HAP-1 (cell line): ENCODE measurements at places on chromosomes 2 and 18.
A peak's percentile ranks its signal among the peaks of the same experiment; 100 is the strongest.

- no peak for DNase-seq
Measured at GRCh38 chr18:36041146-36041545, 26.2 kb downstream of the RPRD1A start.

DNA sequence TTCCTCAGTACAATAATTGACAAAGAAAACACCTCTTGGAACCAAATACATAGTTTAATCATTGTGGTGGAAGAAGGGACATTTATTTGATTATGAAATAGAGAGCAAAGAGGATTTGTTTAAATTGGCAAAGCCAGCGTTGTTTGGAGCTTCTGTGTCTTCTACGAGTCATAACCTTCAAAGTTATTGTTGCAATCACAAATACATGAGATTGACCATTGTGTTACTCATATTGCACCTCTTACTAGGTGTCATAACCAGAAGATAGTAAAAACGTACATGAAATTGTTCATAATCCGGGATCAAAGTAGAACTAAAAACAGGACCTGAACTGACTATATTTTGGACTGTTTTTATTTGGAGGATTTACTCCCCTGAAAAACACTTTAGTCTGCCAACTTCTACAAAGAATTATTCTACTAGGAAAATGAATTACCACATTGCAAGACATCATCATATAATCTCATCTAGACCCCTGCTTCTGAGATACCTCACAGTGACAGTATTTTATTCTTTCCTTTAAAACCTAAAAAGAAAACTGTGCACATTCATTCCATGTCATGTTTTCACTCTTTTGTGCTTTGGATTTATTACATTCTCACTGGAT, 151.7 kb upstream of the KLF7 start:
- no peak for DNase-seq

GRCh38 chr2:99613980-99614379, 124.2 kb upstream of the REV1 start:
- DNase-seq, result peak; percentile 3

DNA sequence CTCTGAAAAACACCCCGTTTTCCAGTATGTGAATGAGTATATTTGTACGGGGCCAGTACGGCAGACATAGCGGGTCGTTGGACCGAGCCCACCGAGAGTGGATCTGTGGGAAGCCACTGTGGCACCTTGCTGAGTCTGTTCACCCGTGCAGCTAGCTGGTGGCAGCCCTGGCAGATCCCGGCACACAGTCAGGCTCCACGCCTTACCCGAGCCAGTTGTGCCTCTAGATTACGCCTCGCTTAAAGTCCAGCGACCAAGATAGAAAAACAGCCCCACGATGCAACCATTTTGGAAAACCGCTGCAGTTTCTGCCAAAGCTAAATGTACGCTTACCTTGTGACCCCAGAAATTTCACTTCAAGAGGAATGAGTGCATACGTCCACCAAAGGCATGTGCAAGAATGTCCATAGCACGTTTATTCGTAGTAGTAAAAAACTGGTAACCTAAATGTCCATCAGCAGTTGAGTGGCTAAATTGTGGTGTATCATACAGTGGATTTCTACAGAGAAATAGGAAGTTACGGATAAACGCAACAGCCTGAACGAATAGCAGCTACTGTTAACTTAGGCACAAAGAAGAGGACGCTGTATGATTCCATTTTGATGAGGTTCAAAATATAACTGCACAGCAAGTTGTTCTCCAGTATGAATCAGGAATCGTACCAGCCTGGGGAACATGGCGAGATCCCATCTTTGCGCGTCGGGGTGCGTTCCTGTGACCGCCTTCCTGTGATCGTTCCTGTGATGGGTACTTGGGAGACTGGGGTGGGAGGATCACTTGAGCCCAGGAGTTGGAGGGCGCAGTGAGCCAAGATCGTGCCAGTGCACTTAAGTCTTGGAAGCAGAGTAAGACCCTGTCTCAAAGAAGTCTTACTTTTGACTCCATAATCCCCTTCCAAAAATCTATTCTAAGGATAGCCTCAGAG, 688 bp upstream of the WDR33 start:
- no peak for DNase-seq

GRCh38 chr2:112997151-112997550, 8.1 kb upstream of the IL36A start:
- no peak for DNase-seq

GRCh38 chr2:203394519-203395227, 66.5 kb downstream of the ABI2 start:
- DNase-seq, result no peak

DNA sequence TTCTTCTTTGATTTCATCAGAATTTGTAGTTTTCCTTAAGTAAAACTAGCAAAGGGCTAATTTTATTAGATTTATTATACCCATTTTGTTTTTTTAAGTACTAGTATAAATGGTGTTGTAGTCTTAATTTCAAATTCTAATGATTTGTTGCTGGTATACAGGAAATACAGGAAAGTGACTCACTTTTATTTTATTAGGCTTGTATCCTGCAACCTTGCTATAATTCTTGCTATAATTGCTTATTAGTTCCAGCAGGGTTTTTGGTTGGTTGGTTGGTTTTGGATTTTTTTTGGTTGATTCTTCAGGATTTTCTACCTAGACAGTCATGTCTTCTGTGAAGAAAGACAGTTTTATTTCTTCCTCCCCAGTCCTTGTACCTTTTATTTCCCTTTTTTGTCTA, 110.6 kb upstream of the IL1R2 start:
- DNase-seq, result no peak

DNA sequence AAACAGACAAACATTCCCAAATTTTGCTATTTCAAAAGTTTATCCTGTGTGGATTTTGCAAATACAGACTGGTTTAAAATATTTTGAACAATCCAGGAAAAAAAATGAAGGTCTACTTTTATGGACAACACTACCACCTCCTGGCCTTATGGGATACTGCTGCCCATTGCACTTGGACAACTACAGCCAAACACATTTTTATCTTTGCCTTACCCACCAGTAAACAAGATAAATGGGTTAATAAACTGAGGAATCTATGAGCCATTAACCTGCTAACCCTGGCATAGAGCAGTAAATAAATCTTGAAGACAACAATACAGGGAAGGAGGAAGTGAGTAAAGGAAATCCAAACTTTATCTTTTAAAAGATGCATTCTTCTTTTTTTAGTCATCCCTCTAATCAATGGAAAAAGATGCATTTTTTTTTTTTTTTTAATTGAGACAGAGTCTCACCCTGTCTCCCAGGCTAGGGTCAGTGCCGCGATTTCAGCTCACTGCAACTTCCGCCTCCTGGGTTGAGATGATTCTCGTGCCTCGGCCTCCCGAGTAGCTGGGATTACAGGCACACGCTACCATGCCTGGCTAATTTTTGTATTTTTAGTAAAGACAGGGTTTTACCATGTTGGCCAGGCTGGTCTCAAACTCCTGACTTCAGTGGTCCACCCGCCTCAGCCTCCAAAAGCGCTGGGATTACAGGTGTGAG, 2.1 kb upstream of the SPIRE1 start:
- DNase-seq, result peak; percentile 67

GRCh38 chr2:149056541-149057255, 18.2 kb downstream of the LYPD6B start:
- no peak for DNase-seq

GRCh38 chr2:146385031-146385430, 1459.8 kb upstream of the ACVR2A start:
- DNase-seq, result no peak

DNA sequence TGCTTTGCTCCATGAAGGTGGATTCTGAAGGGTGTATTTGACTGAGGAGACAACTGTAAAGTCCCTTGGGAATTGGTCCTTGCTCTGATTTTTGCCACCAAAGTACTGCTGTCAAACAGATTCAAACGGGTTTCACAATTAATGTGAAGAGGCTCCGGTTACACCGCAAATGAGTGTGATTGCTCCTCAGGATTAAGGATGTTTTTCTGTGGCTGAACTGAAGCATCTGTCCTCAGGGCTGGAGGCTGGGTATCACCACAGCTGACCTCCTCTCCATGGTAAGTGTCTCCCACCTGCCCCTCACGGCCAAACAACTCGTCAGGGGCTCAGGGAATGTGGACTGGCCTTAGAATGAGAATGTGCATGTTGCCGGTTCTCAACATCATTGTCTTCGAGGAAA, 130.4 kb upstream of the NDUFV2 start:
- DNase-seq, result no peak

DNA sequence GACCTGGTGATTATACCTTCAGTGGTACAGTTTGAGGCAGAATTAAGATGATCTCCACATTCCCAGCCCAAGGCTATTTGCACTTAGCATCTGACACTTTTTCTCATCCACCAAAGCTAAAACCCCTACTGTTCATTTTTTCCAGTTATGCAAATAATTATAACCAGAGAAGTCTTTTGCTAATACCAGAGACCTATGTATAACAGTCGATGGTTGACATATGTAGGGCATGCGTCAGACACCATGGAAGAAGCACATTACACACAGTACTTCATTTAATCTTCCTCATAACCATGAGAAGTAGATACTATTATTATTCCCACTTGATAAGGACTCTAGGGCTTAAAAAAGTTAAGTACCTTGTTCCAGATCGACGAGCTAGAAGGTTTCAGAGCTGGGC, 36.5 kb downstream of the AP1S3 start:
- no peak for DNase-seq

- DNase-seq, result no peak
Measured at GRCh38 chr2:9428965-9429577, 5.6 kb downstream of the CPSF3 start.

- DNase-seq, result no peak
Measured at GRCh38 chr18:60895181-60895580, 438.0 kb upstream of the CDH20 start.

- DNase-seq, result no peak
Measured at GRCh38 chr18:10284540-10285282, 169.7 kb upstream of the APCDD1 start.

DNA sequence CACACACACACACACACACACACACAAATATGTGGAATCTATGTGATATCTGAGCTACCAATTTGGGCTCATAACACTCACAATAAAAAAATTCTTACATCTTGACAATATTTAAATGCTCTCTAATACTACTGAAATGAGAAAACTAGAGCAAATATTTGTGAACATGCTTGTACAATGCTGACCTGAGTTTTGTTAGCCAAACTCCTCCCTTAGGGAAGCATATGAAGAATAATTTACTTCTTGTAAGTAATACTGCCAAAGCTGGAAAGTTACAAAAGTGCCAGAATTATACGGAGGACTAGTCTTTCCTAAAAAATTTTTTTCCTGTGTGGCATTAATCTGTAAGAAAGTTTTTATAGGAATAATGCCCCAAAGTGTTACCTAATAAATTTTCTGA, 18.5 kb downstream of the MBD2 start:
- no peak for DNase-seq

GRCh38 chr2:75525434-75526310, 35.1 kb downstream of the EVA1A start:
- DNase-seq, result no peak

DNA sequence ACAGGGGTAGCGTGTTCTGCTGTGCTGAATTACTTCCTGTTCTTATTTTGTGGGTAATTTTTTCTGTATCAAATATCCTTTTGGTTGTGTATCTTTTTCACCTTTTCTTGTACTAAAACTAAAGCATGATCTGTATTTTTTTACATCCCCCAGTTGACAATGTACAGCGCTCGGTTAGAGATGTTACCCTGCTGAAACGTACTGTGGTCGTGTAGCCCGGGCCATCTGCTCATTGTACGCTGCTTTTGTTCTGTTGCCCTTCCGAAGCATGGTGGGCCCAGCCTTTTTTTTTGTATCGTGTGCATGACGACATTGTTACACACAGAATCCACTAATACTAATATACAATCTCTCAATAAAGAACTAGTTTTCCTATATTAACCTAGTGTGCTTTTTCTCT, 233.1 kb downstream of the HAUS1 start:
- no peak for DNase-seq

DNA sequence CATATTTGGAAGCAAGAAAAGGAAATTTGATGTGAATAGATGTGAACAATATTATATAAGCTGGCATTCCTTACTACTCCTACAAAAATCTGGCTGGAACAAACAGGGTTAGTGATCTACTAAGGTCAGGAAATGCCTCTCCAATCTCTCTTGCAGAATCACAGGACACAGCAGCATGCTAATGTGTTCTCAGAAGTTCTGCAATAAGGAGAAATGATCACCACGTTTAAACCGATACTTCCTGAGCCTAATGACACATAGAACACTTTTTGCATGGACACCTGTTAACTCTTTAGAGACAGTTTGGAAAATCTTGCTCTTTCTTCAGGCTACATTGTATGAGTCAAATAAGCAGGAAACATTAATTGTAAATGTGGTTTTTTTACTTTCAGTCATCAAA, 89.6 kb upstream of the MAP3K20 start:
- no peak for DNase-seq

- DNase-seq, result no peak
Measured at GRCh38 chr2:159706385-159706980, 5.8 kb upstream of the MARCHF7 start.

- DNase-seq, result no peak
Measured at GRCh38 chr18:9803063-9803697, 82.6 kb upstream of the TXNDC2 start.

DNA sequence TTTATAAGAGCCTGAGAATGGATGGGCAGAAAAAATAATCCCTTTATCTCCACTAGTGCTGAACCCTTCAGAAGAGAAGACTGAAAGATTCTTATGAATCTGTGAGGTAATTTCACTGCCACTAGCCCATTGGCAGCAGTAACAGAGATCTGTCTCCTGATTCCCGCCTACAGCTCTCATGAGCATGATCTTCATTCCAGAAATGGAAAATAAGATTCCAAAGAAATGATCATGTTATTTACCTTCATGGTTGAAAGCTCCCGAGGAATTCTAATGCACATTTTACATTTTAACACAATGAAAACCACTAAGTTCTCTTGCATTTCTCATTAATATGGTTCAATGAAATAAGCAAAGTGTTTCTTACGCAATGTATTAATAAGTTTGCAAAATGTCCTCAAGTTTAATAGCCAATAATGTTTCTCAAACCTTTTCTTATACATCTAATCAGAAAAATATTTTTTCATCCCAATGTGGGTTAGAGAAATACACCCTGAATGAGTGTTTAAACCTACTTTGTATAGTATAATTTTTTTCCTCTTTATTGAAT, 905.6 kb downstream of the TMEM182 start:
- no peak for DNase-seq

- DNase-seq, result no peak
Measured at GRCh38 chr18:58464104-58464625, 164.7 kb downstream of the ALPK2 start.

GRCh38 chr18:24446953-24447538, 13.4 kb upstream of the HRH4 start:
- DNase-seq, result no peak

DNA sequence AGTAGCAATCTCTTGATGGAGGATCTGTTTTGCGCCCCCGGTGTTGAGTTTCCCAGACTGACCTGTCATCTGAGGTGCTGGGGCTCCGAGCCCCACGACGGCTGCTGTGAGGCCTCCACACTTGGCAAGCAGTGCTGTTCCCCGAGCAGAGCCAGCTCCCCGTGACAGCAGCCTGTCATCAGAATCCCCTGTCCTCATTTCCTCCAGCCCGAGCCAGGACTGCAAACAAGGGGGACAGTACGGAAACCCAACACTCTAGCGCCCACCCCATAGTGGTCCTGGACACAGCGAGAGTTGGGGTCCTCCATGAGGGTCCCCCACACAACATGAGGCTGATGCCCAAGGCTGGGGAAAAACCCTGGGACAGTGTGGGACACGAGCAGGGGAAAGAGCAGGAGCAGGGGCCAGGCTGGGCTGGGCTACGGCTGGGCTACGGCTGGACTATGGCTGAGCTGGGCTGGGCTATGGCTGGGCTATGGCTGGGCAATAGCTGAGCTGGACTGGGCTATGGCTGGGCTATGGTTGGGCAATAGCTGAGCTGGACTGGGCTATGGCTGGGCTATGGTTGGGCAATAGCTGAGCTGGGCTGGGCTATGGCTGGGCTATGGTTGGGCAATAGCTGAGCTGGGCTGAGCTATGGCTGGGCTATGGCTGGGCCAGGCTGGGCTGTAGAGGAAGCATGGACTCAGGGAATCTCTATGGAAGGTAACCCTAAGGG, 1.5 kb upstream of the KLHL30 start:
- no peak for DNase-seq
